ENCODE measurements at places on chromosomes 1 and 21. TPM values are rescaled to one million over a fixed set of nuclear protein-coding genes. Genes with fewer than 3 reads are reported as not detected.

FCN3 gene
- 2.1 TPM for total RNA-seq

KRTAP19-1 gene
- total RNA-seq: not detected

OR10R2 gene
- total RNA-seq: not detected

THBS3 gene
- 50.5 TPM for total RNA-seq

CD84 gene
- total RNA-seq: 2.8 TPM

S1PR1 gene
- total RNA-seq: 72.8 TPM

DNA sequence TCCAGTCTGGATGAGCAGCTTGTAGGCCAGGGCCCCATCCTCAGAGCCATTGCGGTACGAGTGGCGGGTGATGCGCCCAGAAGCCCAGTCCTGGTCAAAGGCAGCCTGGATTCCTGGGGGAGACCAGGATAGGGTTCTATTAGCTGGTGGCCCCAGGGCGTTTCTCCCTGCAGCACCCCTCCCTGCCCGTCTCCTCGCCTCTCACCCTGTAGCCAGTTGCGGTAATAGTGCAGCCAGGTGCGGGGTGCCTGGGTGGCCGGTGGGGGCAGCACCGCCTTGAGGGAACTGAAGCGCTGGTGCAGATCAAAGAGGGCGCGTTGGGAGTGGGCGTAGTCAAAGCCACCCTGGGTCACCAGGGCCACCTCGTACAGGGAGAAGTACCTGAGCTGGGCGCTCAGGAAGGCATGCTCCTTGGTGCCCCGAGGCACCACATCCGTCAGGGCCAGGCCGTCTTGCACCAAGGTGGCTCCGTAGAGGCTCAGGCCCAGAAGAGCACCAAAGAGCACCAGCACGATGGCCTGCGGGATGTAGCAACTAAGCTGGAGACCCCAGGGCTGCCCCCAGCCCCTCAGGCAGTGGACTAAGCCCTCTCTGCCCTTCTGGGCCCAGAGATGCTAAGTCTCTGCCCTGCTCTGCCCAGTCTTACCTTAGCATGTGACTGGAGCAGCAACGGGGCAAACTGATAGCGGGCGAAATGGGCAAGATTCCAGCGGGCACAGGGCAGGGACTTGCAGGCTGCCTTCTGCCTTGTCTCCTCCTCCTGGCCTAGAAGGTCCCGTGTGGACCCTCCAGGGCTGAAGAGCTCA, 15.7 kb downstream of the PTCH2 start:
- DNase-seq: no peak

- no peak for DNase-seq
These were observed 374.9 kb upstream of the PBX1 start for GRCh38 chr1:164183854-164184635.

- DNase-seq: peak; percentile 63
These were observed 18.4 kb downstream of the MTHFR start for GRCh38 chr1:11787251-11787803.

GRCh38 chr1:23403038-23403336, 21.6 kb downstream of the TCEA3 start:
- peak; percentile 34 for DNase-seq

DNA sequence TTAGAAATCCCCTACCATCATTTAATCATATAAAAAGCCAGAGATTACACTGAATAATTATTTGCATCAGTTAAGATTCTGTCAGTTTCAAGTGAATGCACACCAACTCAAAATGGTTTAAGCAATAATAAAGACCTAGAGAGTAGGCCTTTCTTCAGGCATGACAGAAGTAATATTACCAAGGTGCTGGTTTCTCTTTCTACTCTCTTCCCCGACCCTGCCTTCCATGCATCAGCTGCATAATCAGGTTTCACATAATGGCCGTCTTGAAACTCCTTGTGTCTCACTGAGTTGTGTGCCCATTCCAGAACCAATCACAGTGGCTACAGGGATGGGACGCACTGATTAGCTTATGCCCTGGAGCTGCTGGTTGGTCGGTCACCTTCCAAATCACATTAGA, 103.5 kb upstream of the SERTAD4 start:
- DNase-seq: no peak

GRCh38 chr1:159282118-159282517, 20.0 kb upstream of the FCER1A start:
- no peak for DNase-seq

- no peak for DNase-seq
These were observed 90.4 kb downstream of the HHAT start for GRCh38 chr1:210418863-210419650.

GRCh38 chr1:161038523-161039153, at the start of gene TSTD1:
TSTD1 (minus strand) TSS chr1:161038964; CDS start chr1:161038889, 75 bp downstream.
- peak; percentile 29 for DNase-seq

DNA sequence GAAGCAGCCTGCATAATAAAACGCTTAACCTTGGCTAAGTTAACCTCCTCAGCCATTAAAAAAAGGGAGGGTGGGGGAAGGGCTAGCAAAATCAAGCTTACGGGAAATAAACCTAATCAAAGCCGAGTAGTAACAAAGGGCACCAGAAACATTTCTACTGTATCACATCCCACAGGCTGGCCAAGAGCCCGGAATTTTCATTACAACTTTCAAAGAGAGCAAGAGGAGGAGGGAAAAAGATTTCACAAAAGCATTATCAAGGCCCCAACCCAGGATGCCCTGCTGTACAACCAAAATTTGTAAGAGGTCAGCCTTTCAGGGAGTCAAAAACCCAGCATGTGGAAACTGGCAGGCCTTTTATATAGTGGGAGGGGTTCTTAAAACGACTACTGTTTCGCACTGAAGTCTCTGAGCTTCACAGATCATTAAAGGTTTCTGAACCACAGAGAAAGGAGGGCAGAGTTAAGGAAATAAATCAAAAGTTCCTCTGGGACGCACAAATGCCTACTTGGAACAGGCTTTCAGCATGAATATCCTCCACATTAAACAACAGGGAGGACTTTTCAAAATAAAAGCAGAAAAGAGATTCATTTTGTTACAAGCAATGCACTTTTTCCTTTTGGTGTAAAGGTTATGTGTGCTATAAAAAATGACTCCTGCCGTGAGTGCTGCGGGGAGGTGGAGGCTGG, 90.4 kb downstream of the SLC45A1 start:
- DNase-seq: peak; percentile 76

DNA sequence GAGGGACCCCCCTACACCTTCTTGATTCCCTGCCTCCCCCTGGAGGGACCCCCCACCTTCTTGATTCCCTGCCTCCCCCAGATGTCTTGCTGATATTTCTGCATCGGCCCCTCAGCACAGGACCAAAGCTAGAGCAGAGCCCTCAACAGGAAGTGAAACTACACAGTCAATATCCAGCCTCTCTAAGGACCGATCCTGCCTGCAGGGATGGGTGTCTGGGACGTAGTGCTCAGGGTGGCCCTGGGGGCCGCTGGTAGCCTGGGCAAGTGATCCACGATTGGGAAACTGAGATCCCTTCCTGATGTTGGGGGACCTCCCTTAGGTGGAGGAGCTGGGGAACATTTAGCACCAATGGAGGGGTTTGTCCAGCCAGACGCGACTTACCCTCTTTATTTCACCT, 3.9 kb upstream of the LEFTY2 start:
- no peak for DNase-seq

DNA sequence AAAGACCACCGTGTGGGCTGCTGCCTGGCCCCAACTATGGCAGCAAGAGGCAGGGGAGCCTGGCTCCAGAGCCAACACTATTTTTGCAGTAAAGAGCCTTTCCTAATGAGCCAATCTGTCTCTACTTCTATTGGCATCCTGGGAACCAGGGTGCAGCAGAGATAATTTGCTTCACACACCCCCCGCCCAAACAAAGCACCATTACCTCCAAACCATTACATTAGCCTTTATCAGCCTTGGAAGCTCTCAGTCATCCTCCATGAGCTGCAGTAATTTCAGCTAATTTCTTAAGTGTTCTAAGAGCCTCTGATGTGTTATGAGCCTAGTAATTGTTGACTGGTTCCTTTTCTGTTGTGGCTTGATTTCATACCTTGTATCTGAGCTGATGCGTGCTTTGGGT, 21.6 kb downstream of the ARMH1 start:
- DNase-seq: no peak

DNA sequence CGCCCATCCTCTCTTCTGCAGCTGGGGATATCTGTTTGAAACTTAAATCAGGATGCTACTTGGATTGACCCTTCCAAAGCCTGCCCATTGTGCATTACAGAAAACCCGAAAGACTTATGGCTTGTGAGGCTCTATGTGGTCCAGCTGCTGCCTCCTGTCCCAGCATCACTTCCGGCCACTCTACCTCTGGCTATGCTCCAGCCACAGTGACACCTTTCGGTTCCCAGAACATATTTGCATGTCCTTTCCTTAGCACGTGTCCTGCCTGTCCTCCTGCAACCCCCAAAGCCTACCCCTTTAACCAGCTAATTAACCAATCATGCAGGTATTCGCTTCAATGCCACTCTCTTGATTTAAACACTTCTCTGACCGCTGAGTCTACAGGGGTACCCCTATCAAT, 167.6 kb downstream of the PRDM2 start:
- no peak for DNase-seq

- no peak for DNase-seq
These were observed 216.0 kb downstream of the SLC35F3 start for GRCh38 chr1:234120327-234120944.
